ENCODE measurements at places on chromosomes 6 and 20. TPM values are rescaled to one million over a fixed set of nuclear protein-coding genes. Genes with fewer than 3 reads are reported as not detected.

DNA sequence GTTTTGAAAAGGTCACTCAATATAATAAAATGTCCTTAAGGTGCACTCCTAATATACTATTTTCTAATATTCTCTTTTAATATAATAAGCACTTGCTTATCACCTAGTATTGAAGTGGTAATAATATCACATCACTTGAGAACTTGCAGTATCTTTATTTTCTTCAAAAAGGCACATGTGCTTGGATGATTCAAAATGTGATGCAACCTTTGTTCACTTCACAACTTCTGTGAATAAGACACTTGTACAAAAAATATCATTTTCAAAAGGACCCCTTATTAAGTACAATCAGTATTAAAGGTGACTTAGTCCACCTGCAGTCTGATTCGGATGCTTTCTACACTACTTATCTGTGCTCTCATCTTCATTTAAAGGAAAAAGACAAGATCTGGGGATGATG is 3.4 kb downstream of the PRELID3B start:
- DNase-seq: no peak

HLA-DOA gene
- total RNA-seq: 0.61 TPM

IRAK1BP1 gene
- 2.2 TPM for total RNA-seq

- no peak for DNase-seq
Measured at GRCh38 chr6:159466926-159467325, 226.1 kb downstream of the SOD2 start.

Data from esophagus squamous epithelium (tissue), 5 donors.